Stimulated activated CD4-positive, alpha-beta T cell treated with anti-CD3 and anti-CD28 coated beads, Interleukin-1b, Interleukin-23, amount 100 ng/mL, for 1 hour (primary cell): ENCODE measurements at places on chromosomes 12 and 14.

DNA sequence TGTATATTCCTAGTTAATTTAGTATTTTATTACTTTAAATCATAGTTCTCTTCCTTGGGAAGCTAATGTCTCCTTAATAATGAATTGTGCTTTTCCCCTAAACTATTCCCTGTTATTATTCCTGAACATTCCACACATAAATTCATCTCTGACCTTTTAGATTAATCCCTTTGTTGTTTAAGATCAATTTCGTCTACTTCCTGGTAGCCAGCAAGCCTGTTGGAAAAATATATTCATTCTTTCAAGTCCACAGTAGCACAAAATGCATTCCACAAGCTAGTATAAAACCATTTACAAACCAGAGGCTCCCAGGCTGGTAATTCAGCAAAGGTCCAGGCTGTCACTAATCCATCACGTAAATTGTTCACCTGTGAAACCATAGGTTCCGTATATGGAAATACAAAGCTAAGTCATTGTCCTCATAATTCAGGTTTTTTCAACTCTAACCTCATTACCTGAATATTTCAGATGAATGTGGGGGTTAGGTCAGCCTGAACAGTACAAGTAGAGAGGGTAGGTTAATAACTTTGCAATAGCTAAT is 232.7 kb downstream of the SEC23A start:
- DNase-seq = no peak

DNA sequence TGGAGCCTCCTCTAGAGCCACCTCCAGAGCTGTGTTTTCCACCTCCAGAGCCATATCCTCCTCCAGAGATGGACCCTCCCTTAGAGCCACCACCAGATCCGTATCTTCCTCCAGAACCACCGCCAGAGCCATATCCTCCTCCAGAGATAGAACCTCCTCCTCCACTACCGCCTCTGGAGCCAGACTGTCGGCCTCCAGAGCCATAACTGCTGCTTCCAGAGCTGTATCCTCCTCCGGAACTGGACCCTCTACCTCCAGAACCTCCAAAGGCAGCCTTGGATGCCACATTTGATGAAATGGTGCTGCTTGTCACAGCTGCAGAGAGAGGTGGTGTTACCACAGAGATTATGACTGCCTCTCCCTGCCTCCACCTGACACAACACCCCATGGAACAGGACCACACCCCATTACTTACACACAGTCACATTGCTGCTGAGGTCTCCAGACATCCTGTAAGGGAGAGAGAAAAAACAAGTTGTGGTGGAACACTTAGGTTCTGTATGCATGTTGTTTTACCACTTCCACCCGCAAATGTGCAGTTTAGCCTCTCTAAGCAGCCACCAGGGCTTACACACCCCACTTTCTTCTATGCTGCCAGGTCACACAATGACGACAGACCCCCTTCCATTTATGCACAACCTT is 6.8 kb downstream of the KRT2 start:
- no peak for DNase-seq

GRCh38 chr14:105192866-105193731 is 12.0 kb upstream of the NUDT14 start:
- no peak for DNase-seq

DNA sequence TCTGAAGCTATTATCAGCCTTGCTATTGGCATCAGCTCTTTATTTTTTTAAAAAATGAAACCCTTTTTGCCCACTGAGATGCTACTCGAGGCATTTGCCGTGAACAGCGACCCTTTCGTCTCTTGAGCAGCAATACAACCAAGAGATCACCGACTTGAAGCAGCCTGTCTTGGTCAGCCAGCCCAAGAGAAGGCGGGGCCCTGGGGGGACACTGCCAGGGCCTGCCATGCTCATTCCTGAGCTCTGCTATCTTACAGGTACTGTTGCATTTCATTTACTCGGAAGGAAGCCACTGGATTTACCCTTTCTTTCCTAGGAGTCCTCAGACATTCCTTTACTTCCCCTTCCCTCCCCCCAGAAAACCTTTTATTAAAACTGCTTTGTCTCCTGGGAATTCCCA is 16.7 kb downstream of the PIWIL1 start:
- DNase-seq = no peak
